ENCODE measurements at places on chromosomes 5 and 9. TPM values are rescaled to one million over a fixed set of nuclear protein-coding genes. Genes with fewer than 3 reads are reported as not detected.

The C9orf50 gene
- 1.1 TPM for total RNA-seq

The APBA1 gene
- 2.8 TPM for total RNA-seq

The ANKRD20A1 gene
- 0.34 TPM for total RNA-seq

The SPATA31E1 gene
- total RNA-seq, result not detected

The FRRS1L gene
- total RNA-seq, result 31.5 TPM

The RLN2 gene
- total RNA-seq, result 0.46 TPM

The OR13D1 gene
- total RNA-seq, result not detected

The TEK gene
- 4.0 TPM for total RNA-seq

The PCDHA1 gene
- not detected for total RNA-seq

The GABBR2 gene
- not detected for total RNA-seq

The GPX3 gene
- total RNA-seq, result 110 TPM

DNA sequence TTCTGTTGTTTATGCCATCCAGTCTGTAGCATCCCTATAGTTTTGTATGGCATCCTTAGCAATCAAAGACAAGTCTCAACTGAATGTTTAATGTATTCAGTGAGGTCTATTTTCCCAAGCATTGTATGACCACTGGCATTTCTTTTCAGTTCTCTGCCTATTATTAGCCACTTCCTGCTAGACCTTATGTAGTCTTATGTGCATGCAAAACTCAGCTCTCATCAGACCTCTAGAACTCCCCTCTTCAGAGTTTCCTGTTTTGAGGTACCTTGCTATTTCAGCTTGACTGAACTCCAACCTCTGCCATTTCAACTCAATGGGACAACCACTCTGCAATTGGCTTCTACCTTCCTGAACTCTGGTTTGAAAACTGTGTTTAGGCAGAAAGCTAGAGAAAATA is 113.2 kb downstream of the SLC25A46 start:
- DNase-seq, result no peak

- no peak for DNase-seq
Measured at GRCh38 chr5:37601163-37601562, 222.0 kb downstream of the WDR70 start.

DNA sequence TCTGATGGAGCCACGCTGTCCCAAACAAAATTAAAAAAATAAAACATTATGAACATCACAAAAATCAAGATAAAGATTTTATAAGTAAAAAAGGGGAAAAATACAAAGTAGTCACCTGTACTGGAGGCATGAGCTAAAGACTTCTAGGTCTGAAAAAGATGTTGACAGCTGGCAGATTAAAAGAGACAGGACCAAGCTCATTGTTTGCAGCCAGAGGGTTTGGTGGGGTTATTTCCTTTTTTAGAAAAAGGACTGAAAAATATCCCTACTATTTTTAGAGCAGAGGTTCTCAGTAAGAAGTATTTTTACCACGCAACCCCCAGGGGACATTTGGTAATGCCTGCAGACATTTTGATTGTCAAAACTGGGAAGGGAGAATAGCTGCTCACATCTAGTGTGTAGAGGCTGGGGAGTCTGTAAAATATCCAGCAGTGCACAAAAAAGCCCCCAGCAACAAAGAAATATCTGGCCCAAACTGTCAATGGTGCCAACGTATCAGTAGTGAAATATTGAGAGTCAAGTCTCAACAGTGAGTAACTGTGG is 353.4 kb downstream of the TLE1 start:
- DNase-seq, result no peak

- no peak for DNase-seq
Measured at GRCh38 chr9:14031810-14032209, 282.1 kb downstream of the NFIB start.

GRCh38 chr9:665296-665695 is 176.2 kb upstream of the DMRT1 start:
- DNase-seq, result no peak

DNA sequence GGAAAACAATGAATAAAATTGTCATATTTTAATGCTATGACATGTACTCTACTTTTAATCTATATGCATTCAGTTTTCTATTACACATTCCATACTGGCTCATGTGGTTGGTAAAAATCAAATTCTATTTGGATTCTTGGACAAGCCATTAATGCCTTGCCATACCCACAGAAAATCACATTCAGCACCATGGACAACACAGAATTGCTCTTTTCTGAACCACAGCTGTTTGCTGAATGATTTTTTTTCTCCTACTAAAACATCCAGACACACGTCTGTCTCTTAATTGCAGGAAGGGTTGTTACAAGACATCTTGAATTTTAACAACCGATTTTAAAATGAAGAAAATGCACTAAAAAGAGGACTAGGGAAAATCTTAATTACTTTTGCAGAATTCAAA is 675.6 kb downstream of the BRINP1 start:
- DNase-seq, result no peak

- no peak for DNase-seq
Measured at GRCh38 chr5:88143693-88144218, 124.9 kb downstream of the TMEM161B start.

DNA sequence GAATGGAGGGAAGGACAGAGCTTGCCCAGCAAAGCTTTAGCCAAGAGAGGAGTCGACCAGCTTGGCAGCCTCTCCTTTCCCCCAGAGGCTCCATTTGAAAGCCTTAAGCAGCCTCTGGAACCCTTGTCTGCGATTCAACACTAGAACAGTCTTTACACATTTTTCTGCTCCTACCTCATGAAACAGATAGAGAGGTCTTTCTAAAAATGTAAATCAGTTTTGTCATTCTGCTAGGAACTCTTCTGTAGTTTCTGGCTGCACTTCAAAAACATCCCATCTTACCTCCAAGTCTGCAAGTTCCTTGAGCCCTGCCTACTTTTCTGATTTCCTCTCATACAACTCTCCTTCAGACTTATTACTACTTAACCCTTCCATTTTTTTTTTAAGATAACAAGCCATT is 70.1 kb downstream of the PDE4D start:
- no peak for DNase-seq

DNA sequence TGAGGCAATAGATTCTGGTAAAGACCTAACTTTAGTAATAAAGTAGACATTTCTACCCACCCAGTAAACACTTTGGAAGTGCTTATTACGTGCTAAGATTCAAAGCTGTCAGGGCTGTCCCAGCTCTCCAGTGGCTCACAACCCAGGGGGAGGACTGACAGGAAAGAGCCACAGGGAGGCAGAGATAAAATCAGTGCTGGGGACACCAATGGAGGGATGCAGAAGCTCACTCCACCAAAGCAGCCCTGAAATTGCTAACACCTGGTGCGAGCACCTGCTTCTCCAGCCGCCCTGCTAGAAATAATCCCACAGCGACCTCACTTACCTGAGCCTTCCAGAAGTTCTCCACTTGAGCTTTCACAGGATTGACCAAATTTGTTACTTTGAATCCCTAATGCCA is 501.0 kb downstream of the BNC2 start:
- DNase-seq, result no peak

DNA sequence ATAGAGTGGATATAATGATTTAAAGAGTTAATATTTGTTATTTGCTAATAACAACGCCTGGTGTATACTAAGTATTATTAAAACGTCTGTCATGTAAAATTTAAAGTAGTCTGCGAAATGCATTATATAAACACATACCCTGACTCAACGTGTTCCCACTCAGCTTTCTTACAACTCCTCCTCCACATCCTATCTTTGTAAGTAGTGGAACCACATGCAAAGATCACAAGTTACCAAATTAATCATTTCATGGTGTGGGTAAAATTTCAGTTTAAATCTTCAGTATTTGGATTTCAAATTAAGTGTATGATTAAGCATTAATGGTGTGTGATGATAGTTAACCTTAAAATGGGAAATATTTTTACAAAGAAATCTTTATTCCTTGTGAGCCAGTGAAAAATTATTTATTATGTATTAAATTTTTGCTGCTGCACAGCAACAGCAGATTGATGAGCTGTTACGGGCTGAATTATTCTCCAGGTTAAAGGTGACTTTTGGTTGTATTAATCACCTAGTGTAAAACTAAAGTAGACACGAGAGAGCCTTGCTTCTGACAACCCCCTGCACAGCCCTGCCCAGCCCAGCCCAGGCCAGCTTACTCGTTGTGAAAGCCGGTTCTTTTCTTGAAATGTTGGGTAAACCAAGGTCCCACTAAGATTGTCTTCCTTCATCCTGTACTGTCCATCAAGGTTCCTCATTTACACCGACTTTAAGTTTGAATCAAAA is 373.5 kb downstream of the DTWD2 start:
- no peak for DNase-seq

DNA sequence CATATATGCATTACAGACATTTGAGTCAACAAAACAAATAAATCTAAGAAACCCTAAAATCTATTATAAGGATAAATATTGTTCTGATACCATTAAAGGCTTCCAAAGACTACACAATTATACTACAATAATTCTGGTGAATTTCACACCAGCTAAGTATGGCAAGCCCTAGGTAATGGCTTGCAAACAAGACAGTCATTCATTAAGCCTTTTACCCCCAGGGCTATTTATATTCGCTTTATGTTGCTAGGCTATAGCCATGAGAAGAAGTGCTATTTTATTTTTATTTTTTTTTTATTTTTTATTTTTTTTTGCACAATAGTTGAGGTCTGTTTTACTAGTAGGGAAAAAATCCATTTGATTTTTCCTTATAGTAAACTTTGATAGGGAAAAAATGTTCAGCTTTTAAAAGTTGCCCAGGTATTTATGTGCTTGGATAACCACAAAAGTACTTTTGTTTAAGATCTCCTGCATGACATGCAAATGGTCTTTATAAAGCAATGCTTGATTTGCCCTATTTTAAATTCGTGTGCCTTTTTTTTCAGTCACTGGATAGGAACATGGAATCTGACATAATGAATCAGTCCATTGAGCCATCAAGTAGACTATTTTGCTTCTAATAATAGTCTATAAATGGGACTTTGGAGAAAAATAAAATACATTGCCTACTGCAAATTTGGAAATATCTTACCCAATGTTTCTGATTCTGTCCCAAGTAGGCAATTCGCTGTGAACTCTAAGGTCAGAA is 946.3 kb upstream of the COX7C start:
- DNase-seq, result no peak

- no peak for DNase-seq
Measured at GRCh38 chr5:165448753-165449152, 1943.3 kb downstream of the MAT2B start.

- DNase-seq, result no peak
Measured at GRCh38 chr5:196350-196749, 5.1 kb downstream of the LRRC14B start.

DNA sequence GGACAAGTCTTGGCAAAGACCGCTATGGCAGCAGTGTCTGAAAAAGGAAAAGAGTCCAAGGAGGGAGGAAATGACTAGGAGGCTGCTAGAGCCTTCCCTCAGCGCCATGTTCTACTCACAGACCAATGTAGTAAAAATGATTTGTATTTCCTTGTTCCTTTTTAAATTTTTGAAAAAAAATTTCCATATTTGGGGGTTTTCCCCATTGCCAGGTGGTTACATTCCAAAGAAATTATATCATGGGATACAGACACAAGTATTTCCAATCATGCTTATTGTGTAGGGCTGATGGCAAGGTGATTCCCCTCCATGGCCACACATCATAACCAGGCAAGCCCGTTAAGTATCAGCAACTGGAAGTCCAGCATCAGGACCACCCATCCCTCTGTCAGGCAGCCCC is 138.2 kb downstream of the PIP5K1B start:
- no peak for DNase-seq

DNA sequence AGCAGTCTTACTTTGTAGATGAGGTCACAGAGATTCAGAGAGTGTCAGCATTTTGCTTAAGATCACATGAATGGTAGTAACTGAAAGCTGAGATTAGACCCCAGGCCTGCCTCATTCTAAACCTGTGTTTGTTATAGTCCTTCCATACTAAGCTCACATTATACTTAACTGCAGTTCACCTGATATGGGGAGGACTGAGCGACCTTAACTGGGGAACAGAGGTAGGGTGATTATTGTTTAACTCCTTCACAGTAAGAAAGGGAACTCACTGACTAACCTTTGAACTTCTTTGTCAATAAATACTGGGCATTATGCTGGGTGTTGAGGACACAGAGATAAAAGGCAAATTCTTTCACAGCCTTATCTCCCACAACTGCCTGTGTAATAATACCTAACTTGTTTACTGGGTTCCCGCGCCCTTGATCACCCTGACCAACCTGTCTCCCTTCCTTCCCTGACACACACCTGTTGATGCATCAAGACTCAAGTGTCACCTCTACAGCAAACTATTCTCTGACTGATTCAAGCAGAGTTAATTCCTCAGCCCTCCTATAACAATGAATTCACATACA is 27.2 kb downstream of the DEPDC1B start:
- DNase-seq, result no peak

DNA sequence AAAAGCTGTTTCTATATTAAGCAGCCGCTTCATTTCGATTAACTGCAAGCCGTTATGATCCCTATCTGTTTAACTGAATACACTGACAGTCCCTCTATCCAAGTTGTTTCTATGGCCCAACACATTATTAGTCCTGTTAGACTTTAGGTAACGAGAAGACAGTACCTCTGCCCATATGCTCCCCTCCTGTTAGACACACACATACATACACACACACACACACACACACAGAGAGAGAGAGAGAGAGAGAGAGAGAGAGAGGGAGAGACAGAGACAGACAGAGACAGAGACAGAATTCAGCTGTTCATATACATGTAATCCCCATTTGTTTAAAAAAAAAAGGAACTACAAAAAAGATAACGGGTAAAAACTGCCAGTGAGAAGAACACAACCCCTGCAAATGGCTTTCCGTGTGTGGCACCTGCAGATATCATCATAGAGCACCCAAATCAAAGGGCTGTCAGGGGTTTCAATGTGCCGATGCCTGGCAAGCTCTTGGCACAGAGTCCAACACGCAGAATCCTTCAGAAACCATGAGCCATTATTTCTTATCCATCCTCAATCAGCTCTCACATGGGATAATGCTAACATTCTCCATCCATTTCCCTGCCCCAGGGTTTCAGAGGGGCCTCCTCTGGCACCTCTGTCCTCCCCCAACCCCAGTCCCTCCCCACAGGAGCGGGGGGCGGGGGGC is 144.0 kb downstream of the MYO10 start:
- DNase-seq, result no peak

- DNase-seq, result no peak
Measured at GRCh38 chr9:16276866-16277265, 593.6 kb downstream of the BNC2 start.

GRCh38 chr5:82160948-82161347 is 117.2 kb downstream of the RPS23 start:
- DNase-seq, result no peak

DNA sequence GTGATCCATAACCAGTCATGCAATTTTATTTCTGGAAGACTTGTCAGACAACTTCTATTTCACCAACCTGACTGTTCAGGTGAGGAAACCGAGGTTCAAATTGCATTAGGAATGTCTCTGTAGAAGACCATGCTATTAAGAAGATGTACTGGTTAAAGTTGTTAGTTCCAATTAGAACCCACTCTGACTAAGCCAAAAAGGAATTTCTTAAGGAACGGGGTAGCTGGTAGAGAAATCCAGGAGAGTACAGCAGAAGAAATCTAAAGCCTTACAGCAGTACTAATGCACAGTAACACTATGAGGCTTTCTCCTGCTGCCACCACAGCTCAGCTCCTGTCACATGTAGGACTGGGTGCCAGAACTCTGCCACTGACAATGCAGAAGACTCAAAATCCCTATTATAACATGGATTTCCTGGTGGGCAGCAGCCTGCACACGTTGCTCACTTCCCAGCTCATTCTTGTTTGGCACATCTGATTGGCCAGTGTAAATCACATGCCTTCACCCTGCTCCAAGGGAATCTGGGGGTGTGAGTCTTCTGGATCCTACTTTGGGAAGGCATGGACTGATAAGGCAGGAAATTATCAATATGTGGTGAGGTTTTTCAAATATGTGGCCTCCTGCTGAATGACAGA is 37.1 kb downstream of the CAST start:
- DNase-seq, result no peak

- no peak for DNase-seq
Measured at GRCh38 chr5:62643556-62644451, 65.2 kb downstream of the LRRC70 start.
